ENCODE measurements at places on chromosomes 2 and 18.
A peak's percentile ranks its signal among the peaks of the same experiment; 100 is the strongest.

GRCh38 chr2:234339011-234339410 is 157.9 kb downstream of the ARL4C start:
- no peak for DNase-seq

DNA sequence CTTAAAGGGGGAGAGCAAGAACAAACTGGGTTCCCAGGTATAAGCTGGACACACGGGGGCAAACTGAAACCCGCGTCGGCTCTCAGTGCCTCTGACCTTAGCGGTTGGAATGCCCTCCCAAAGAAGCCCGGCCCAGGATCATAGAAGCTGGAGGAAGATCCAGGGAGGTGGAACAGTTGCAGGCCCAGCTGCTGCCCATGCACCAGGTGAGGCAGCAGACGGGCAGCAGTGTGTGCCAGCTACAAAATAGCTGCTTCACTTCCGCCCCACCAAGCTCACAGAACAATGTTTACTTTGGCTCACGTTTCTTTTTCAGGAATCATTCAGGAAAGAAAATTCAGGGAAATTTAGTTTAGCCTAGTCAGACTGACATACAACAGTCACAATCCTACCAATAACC is 3.9 kb upstream of the ERMN start:
- no peak for DNase-seq

DNA sequence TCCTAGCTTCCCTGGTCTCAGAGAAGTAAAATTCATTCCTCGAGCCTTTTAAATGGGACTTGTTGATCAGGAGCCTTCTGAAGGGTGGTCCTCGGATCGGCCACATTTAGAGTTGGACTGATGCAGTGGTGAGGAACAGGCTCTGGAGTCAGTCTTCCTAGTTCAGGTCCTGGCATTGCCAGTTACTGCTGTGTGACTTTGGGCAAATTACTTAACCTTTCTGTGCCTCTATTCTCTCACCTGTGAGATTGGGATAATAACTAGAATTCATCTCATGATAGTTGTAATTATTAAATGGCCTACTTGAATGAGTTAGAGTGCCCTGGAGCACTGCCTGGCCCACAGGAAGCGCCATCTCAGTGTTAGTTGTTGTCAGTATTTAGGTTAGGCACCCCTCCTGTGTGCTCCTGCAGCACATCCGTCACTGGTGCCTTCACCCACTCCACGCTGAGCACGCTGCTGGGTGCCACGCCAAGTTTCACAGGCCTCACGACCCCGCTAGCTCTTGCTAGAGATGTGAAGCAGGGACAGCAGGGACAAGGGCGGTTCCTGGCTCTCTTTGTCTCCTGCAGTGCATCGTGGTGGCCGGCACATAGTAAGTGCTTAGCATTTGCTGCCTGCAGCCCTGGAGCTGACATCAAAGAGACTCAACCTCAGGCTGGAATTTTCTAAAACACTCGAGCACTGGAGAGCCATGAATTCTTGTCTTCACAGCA is 122.9 kb downstream of the FAM210A start:
- no peak for DNase-seq

DNA sequence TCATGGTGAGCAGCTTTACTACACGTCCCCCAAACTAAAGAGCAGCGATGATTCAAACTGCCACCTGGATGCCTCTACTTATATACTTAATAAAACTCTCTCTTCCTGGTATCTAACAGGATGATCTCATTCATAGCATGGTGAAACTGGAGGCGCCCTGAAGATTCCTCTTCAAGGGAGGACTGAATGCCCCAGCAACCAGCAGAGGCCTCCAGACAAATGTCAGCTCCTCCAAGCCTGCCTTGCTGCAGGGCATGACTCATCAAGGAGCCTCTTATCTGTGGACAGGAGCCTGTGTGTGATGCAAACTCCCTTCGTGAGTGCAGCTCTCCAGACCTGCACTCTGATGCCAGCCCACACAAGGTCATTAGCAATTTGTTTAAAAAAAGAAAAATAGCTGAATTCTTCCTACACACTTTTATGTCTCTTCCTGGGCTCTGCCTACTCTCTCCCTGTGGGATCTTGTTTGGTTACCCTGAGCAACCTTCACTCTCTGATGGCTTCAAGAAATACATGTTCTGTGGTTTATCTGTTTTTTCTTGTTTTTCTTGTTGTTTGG is 30.2 kb downstream of the LONRF2 start:
- DNase-seq: peak; percentile 29

- DNase-seq: no peak
These were observed 602 bp upstream of the ADAM17 start for GRCh38 chr2:9556121-9556743.

DNA sequence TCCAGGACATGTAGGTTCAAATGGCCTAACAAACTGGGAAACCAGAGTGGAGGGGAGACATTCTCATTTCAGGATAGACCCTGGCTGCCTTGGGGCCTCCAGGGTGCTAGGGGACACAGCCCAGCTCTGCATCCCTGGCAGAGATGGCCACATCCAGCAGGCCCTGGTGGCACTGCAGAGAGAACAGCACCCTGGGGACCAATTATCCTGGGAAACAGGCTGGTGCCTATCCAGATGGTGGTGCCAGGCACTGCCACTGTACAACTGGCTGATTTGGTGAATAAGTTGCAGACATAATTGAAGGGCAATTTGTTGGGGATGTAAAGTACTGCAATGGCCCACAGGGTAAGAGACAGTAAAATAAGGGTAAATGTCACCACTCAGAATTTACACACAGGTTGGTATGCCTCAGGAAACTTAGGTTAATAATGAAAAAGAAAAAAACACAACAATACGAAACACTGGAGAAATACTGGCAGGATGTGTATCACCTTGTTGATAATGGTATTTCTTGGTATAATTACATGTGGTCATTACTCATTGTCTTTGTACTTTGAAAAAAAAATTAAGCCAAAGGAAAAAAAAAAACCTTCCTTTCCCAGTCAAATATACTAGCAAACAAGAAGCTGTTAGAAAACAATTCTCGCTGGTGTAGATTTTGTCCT is 12.8 kb upstream of the SFTPB start:
- no peak for DNase-seq

Measured in GM23338 (cell line).